Activated T-helper 2 cell treated with anti-CD3 and anti-CD28 coated beads, Interferon-gamma antibody, Interleukin-2, Interleukin-4, amounts not matched to agents 10 μg/mL and 5 μg/mL and 100 μg/mL, durations not matched to agents 14 hours and 24 hours and 36 hours (primary cell): ENCODE measurements at places on chromosomes 3 and 15. TPM values are rescaled to one million over a fixed set of nuclear protein-coding genes. Genes with fewer than 3 reads are reported as not detected.

The ACKR4 gene
- not detected in 2 replicates for total RNA-seq

- no peak for DNase-seq
These were observed 20.1 kb downstream of the SRGAP3 start for GRCh38 chr3:9229325-9229724.

GRCh38 chr3:32414522-32415202 lies 23.0 kb downstream of the CMTM7 start:
- peak; percentile 43 for DNase-seq

DNA sequence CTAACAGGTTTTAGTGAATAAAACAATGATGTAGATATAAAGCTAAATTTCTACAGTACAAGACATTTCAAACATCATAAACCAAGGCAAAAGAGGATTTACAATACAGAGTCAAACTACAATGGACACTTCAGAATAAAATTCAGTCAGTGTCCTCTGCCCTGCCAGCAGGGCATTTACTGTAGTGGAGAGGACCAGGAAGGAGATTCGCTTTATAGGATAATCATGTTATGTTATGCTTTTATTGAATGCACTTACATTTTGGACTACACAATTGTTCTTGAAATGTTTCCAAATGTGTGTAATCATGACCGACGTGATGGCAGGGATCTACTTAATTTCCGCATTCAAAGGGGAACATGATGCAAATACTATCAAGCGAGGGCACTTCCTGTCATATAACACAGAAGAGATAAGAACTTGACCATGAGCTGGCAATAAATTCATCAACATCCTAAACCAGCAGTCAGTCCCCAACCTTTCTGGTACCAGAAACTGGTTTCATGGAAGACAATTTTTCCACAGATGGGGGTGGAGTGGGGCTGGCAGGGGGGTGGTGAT lies 925.6 kb downstream of the FHIT start:
- DNase-seq, result no peak

DNA sequence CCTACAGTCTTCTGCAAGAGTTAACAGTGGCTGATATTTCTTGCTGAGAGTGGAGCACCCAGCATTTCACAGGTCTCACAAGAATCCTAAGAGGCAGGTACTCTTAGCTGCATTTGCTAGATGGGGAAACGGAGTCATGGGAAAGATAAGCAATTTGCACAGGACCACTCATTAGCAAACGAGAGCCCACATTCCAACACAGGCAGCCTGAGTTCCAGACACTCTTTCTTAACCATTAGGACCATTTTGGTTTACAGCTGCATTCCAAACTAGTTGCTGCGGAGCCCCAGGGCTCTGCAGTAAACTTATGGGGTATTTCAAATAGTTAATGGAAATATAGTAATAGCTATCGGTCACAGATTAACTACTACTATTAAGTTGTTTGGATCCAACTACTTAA lies 42.5 kb downstream of the LYZL4 start:
- DNase-seq, result no peak

- DNase-seq, result no peak
These were observed 22.5 kb downstream of the LRTM1 start for GRCh38 chr3:54905261-54905888.

The ATP6V1A gene
- total RNA-seq, result 35.7 and 38.3 TPM in 2 replicates

- no peak for DNase-seq
These were observed 45.6 kb upstream of the PAQR5 start for GRCh38 chr15:69253156-69253555.

DNA sequence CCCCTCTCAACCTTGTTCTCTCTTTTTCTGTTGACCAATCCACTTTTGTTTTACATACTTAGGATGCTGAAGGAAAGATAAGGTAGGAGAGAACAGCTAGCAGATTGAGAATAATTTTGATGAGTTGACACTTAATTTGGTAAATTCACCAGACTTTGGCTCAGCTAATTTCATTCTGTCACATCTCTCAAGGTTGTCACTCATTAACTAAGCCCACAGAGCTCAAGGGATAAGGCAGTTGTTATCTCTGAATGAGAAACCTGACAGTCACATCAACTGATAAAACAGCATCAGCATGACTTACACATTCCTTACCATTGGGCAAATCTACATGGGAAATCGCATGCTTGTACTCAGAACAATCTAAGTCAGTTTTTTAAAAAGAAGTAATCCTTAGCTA lies 591.4 kb downstream of the NLGN1 start:
- DNase-seq, result no peak

GRCh38 chr3:49339581-49339940 lies 292 bp downstream of the USP4 start:
- DNase-seq, result peak; percentile 31

GRCh38 chr3:13452490-13453335 lies 27.4 kb upstream of the HDAC11 start:
- DNase-seq, result peak; percentile 26

The THPO gene
- not detected in 2 replicates for total RNA-seq
